ENCODE measurements at places on chromosomes 11 and 22. TPM values are rescaled to one million over a fixed set of nuclear protein-coding genes. Genes with fewer than 3 reads are reported as not detected.

- DNase-seq = no peak
Observed at GRCh38 chr11:11349870-11350337, 3.1 kb downstream of the CSNK2A3 start.

GRCh38 chr11:33291004-33291777, 34.0 kb downstream of the HIPK3 start:
- DNase-seq = peak; percentile 18

DNA sequence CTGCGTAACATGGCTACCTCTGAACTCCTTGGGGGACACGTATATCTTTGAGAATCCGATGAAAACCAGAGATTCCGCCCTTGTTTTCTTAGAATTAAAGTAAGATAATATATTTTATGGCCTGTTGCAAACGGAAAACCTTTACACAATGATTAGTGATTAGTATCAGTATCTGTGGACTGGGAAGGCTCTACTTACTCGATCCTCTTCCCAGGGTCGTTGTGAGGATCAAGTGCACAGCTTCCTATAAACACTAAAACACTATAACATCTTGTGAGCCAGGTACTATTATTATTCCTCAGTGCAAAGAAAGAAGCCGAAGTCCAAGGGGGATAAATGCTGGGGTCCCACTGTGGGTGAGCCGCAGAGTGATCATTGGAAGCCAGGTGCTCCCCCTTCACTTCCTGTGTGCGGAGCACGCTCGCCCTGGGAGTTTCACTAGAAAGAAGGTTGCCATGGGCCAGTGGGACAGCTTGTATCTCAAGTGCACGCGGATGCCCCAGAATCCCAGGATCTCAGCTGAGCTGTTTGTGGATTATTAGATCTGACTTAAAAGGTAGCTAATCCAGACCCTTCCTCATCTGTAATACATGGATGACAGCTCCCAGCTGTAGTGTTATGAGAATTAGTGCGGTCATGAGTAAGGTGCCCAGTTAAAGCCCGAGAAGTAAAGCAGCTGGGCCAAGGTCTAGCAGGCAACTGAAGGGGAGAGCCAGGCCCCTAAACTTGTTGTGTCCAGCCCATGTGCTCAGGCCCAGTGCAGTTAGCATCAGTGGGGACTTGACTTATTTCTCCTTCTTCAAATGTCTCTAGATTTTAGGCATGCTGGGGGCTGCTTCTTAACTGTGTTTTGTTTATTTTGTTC, 839 bp downstream of the CBY1 start:
- peak; percentile 27 for DNase-seq

SULT4A1 gene
- 7.9 TPM for total RNA-seq

- no peak for DNase-seq
Observed at GRCh38 chr11:75184757-75185425, 34.0 kb downstream of the SLCO2B1 start.

GRCh38 chr11:27039873-27040272, 742 bp upstream of the BBOX1 start:
- no peak for DNase-seq

DNA sequence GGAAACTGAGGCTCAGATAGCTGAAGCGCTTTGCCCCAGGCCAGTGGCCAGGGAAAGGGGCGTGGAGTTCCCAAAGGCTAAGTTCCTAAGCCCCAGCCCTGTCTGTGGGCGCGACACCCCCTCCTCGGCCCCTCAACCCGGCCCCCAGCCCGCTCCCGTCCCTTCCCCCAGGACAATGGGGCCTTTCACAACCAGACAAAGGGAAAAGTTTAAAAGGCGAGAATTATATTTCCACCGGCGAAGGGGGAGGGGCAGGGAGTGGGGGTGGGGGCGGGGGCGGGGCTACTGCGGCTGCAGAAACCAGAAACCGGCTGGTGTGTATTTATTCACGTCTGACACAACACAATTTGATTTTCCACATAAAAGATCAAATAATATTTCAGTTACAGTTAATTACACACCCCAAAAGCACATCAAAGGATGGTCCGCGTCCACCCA, 192.1 kb downstream of the MN1 start:
- no peak for DNase-seq

PHOX2A gene
- not detected for total RNA-seq

GRCh38 chr22:46695346-46696228, 42.5 kb downstream of the CERK start:
- DNase-seq = no peak
